ENCODE measurements at places on chromosomes 5 and 9.
A peak's percentile ranks its signal among the peaks of the same experiment; 100 is the strongest.

GRCh38 chr9:35912791-35913400 is 3.6 kb downstream of the SPAAR start:
- DNase-seq, result no peak

- DNase-seq, result no peak
These were observed 29.7 kb upstream of the CER1 start for GRCh38 chr9:14752271-14752670.

DNA sequence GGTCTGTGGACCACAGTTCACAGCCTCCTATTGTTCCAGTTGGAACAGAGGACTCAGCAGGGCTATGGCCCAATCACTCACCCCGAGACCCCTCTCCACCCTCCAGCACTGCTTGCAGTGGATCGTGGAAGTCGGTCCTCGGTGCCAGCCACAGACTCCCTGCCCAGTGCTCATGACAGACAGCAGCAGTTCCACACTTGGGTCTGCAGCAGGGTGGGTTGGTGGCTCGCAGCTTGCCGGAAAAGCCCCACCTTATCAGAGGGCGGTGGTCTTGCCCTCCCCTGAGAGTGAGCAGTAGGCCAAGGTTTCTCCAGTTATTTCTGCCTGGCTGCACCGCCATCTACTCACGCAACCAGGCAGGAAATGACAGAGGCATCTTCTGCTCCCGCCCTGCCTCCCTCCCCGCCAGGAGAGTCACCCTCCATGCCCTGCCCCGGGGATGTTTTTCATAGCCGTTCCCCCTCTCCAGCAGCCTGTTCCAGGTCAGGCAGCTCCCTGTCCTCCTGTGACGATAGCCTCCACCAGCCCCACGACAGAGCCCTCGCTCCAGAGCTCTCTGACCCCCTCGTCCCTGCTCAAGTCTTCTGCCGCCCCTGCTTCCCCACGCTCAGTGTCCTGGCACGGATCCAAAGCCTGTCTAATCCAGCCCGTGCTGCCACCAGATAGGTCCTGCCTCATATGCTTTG is 34.5 kb downstream of the UNC5A start:
- DNase-seq, result no peak

DNA sequence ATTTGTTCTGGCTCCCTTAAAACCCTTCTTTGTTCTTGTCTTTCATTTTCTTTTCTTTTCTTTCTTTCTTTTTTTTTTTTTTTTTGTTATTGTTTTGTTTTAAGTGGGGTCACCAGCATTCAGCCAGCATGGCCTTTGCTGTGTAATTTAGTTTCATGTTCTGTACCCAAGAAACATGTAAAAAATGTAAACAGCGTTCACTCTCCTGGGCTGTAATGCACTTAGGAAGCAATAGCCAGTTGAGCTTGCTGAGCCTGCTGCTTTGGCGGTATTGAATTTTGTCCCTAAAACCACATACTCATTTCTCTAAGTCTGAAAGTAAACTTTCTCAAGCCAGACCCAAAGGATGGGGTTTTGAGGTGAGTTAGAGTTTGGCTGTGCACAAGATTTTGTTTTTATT is 158.6 kb downstream of the PAPPA start:
- DNase-seq, result no peak

DNA sequence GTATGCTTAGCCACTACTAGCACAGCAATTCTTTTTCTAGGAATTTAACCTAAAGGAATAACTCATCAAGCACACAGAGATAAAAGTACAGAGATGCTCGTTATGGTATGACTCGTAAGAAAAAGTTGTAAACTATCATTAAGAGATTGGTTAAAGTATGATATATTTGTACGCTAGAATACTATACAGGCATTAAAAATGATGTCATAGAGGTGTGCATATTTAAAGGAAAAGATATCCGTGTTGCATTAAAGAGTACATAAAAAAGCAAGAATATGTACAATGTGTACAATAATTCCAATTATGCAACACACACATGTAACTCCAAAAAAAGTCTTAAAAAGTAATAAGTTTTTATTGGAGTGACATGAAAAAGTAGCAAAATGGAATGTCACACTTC is 54.5 kb upstream of the PALM2AKAP2 start:
- no peak for DNase-seq

DNA sequence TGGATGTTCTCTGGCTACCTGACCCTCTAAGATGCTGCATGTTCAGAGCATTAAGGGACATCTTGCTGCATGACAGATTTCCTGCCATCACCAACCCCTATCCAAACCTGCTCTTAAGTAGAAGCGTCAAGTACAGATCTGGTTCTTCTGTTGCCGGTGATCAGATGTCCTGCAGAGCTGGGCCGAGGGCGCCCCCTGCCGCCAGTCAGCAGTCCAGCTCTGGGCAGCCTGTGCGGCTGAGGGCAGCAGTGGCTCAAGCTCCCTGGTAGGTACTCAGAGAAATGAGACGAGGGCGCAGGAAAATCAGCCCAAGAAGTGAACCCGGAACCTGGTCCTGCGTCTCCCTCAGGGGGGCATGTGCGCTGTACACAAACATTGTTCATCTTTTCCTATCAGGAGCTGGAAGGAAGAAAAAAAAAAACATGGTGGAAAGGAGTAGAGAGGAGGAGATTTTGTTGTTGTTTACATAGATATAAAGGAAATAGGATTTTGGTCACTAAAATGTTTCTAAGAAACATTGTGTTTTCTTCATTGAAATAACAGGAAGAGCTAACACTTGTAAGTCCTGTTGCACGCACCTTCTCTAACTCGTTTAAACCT is 95.8 kb downstream of the CFAP90 start:
- peak; percentile 1 for DNase-seq

DNA sequence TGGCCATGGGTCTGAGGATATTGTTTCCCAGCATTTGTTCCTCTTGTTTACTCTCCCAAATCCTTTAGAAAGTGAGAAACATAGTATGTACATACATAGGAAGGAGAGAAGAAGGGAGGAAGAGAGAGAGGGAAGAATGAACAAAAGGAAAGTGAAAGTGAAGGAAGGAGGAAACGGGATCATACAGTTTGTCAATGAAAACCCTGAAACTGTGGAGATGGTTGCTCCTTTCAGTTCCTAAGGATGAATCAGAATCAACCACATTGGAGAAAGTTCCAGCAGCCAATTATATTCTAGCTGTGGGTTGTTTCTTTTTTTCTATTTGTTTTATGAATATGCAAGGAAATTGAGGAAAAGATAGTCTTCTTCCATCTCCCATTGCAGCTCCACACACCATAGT is 396.5 kb downstream of the MLLT3 start:
- DNase-seq, result no peak

DNA sequence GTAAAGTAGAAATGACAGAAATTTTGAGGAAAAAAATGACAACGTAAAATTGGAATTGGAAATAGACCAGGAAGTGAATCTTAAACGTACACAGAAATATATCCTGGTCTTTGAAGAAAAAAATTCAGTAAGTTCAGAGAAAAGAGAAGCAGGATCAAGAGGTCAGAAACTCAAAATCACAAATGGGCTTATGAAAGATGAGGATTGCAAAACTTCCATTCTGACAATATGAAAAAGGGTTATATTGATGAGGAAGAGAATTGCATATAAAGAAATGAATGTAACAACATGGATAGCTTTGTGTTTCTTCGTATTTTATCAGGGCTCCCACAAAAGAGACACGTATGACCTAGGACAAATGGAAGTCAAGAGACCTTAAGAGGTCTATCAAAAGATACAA is 58.1 kb downstream of the OXCT1 start:
- no peak for DNase-seq
